ENCODE measurements at places on chromosomes 3 and 15. TPM values are rescaled to one million over a fixed set of nuclear protein-coding genes. Genes with fewer than 3 reads are reported as not detected.

GRCh38 chr3:195886181-195887141, 21.9 kb downstream of the TNK2 start:
- DNase-seq = no peak

- DNase-seq = no peak
Observed at GRCh38 chr3:102017784-102018183, 168.5 kb downstream of the NFKBIZ start.

DNA sequence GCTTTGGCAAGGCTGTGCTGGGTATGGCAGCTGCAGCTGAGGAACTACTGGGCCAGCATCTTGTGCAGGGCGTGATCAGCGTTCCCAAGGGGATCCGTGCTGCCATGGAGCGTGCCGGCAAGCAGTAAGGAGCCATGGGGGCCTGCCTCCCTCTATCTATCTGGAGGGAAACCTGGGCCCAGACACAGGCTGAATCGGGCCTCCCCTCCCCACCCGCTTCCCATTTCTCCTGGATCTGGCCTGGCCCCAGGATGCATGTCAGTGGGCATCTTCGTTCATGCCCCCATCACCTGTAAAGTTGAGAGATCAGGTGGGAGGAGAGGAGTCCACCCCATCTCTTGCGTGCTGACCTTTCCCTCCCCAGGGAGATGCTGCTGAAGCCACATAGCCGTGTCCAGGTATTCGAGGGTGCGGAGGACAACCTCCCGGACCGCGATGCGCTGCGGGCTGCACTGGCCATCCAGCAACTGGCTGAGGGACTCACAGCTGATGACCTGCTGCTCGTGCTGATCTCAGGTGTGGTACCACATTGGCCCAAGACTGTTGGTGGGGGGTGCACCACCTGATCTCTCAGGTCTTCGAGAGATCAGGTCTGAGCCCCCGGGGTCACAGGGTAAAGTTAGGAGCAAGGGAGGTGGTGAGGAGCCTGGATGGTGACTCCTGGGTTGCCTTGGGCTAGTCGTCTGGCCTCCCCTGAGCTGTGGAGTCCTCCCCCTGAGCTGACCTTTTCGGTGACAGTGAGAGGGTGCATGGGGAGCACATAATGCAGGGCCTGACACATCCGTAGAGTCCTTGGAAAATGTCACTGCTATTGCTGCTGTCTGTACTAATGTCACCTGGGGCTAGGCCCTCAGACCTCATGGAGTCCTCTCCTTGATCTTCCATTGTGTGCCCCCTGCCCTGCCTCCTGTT, 3.2 kb downstream of the GLYCTK start:
- no peak for DNase-seq

Gene PROK2
- polyA plus RNA-seq = 0.08 TPM

Gene CHRM5
- polyA plus RNA-seq = 0.35 TPM

DNA sequence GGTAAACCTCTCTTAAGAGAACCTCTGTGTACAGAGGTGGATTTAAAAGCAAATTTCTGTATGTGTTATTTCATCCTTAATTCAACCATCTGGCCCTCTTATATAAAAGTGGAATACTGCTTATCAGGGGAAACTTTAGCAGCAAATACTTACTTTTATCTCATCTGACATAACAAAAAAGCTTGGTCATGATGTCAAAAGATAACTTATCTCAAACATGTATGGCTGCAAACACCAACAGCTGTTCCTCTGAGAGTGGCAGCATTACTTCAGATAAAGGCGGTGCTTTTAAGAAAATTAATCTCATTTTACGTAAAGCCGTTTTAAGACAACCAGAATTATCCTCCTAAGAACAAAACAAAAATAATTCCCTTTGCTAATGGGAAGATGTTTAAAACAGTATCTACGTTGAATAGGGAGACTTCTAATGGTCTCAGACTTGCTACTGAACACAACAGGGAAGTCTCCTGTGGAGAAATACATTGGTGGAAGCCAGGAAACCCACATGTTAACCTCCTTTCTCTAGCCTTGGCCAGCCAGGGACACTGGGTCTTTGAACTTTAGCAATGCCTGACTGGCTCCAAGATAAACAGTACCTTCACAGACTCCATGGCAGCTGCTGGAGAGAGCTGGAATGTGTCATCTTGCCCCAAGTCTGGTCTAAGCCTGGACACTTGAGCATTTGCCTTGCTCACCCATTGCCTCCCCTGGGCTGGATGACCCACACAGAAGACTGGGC, 18.1 kb downstream of the ARRDC4 start:
- no peak for DNase-seq

DNA sequence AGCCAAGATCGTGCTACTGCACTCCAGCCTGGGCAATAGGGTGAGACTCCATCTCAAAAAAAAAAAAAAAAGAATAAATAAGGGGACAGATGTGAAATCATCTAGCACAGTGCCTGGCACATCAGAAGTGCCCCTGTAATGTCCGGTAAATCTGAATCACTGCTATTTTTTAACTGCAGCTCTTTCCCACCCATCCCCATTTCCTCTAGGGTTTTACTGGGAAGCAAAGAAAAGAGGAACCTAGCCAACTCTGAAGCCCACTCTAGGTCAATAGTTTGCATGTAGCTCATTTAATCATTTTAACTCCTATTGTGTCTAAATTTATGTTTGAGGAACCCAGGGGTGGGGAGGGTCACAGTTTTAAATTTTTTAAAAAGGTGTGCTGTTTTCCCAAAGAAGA, 26.0 kb downstream of the MAGI1 start:
- no peak for DNase-seq

DNA sequence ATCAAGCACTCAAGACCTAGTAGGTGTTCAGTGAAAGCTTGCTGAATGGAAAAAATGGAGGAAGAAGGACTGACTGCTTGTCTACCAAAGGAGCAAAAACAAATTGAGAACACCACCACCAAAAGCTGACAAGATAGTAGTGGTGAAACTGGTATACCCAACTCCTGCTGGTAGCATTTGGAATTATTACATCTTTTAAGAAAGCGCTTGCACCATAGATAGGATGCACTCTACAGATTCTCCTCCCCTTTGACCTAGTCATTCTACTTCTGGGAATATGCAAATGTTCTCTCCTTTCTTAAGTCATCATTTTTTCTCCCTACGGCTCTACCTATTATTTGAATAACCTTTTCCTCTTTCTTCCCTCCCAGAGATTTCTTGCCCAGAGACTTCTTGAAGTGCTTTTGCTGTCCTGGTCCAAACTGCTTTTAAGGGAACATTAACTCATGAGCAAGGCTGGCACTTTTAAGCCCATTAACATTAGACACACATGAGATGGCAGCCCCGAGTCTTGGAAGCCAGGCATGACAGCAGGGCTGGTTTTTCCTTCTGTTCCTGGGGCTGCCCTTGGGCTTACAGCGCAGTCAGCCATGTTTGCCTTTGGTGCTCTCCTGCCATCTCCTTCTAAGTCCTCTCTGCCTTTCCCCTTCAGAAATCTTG, 75.0 kb upstream of the TLE3 start:
- DNase-seq = no peak

GRCh38 chr3:134503266-134503665, 17.4 kb downstream of the CEP63 start:
- DNase-seq = no peak

Gene TAGLN3
- polyA plus RNA-seq = 2.3 TPM

DNA sequence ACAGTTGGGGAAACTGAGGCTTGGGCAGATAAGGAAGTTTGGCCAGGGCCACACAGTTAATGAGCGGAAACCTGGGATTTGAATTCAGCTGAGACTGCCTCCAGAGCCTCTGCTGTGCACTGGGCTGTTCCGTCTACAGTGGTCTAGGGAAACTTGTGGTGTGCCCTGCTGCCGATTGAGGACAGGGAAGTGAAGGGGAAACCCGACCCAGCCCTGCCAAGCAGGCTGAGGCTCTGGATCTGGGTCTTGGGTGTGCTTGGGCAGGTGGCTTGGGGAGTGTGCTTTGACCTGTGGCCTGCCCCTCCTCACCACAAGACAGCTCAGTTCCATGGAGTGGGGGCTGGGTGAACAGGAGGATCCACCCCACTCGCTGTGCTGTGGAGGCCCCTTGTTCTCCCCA, 17.6 kb downstream of the NISCH start:
- no peak for DNase-seq

- DNase-seq = no peak
Observed at GRCh38 chr15:47661661-47662180, 55.6 kb upstream of the SEMA6D start.

Gene SHC4
- polyA plus RNA-seq = 3.1 TPM

GRCh38 chr3:128180913-128181312, 27.6 kb downstream of the EEFSEC start:
- DNase-seq = no peak

- DNase-seq = no peak
Observed at GRCh38 chr3:48402281-48402732, 27.6 kb downstream of the PLXNB1 start.

GRCh38 chr15:47688573-47689086, 28.7 kb upstream of the SEMA6D start:
- no peak for DNase-seq

DNA sequence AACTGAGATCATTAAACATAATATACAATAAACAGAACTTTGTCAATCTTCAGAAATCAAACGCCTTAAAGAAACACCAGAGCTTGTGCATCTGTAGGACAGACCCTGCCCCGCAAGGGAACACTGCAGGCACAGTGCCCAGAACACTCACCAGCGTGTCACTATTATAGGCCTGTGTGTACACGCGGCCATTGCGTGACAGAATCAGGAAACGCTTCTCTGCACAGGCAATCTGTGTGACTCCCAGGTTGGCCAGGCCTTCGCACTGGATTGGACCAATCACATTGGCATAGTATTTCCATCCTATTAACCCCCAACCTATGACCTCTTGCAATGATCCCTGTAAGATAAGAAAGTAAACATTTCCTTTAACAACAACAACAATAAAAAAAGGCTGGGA, 52.9 kb downstream of the HERC2 start:
- no peak for DNase-seq

GRCh38 chr3:195256639-195257453, 14.1 kb downstream of the XXYLT1 start:
- no peak for DNase-seq

GRCh38 chr3:104908761-104909160, 457.9 kb upstream of the ALCAM start:
- DNase-seq = no peak

Gene COX17
- polyA plus RNA-seq = 36.7 TPM

Gene RASL12
- 6.1 TPM for polyA plus RNA-seq

Gene GUCA1C
- polyA plus RNA-seq = 0.52 TPM

DNA sequence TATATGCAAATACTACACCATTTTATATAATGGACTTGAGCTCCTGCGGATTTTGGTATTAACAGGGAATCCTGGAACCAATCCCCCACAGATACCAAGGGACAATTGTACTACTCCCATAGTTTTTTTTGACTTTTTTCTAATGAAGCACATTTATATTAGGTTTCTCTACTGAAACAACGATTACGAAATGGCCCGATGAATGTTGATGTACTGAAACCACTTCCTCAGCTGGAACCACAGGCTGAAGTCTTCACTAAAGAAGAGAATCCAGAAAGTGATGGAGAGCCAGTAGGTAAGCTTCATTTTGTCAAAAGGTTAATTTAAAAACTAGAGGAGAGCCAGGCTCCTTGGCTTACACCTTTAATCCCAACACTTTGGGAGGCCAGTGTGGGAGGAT, 121.5 kb upstream of the LRRFIP2 start:
- DNase-seq = no peak

DNA sequence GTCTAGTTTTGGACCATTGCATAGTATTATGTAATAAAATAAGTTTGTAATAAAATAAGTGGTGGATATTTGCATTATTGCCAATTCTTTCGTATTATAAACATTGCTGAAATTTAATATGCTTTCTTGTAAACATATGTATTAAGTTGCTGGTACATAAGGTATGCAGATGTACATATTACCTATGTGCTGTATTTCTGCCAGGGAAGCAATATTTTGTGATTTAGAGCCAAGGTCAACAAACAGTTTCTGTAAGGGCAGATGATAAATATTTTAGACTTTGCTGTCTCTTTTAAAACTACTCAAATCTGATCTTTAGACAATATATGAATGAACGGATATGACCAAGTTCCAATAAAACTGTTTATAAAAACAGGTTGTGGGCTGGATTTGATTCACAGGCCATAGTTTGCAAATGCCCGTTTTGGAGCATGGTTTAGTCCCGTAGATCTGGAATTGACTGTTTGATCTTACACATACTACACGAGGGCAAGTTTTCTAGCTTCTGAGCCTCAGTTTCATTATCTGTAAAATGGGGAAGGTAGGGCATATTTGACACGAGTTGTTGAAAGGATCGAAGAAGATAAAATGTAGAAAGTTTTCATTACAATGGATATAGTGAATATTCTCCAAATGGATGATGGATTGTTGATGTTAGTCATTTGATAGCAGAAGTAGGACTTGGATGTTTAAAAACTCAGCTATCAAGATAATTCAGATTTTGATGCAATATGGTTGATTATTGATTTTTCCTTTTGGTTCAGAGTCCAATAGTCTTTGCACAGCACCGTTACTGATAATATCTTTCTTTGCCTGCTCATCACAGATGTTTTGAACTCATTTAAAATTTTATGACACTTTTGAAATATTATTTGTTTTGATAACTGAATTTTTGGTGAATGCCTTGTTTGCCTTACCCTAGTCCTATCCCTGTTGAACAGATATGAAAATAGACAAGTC, 394.6 kb downstream of the FEZF2 start:
- no peak for DNase-seq

Gene A4GNT
- polyA plus RNA-seq = 1.8 TPM
